Activated T-cell treated with anti-CD3 and anti-CD28 coated beads for 24 hours (primary cell): ENCODE measurements at places on chromosomes 5 and 9.

DNA sequence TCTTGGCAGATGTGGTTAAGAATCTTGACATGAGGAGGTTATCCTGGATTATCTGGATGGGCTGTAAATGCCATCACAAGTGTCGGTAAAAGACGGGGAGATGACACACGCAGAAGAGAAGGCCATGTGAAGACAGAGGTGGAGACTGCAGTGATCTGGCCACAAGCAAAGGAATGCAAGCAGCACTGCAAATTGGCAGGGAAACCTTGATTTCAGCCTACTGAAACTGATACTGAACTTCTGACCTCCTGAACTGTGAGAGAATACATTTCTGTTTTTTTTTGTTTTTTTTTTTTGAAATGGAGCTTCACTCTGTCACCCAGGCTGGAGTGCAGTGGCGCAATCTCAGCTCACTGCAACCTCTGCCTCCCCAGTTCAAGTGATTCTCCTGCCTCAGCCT, 92.4 kb upstream of the NFIL3 start:
- no peak for DNase-seq

GRCh38 chr5:148988328-148988727, 74.5 kb downstream of the SH3TC2 start:
- DNase-seq, result no peak

GRCh38 chr9:137320555-137321384, 18.7 kb upstream of the NRARP start:
- DNase-seq, result no peak

GRCh38 chr5:11595045-11595444, 309.2 kb downstream of the CTNND2 start:
- DNase-seq, result no peak

DNA sequence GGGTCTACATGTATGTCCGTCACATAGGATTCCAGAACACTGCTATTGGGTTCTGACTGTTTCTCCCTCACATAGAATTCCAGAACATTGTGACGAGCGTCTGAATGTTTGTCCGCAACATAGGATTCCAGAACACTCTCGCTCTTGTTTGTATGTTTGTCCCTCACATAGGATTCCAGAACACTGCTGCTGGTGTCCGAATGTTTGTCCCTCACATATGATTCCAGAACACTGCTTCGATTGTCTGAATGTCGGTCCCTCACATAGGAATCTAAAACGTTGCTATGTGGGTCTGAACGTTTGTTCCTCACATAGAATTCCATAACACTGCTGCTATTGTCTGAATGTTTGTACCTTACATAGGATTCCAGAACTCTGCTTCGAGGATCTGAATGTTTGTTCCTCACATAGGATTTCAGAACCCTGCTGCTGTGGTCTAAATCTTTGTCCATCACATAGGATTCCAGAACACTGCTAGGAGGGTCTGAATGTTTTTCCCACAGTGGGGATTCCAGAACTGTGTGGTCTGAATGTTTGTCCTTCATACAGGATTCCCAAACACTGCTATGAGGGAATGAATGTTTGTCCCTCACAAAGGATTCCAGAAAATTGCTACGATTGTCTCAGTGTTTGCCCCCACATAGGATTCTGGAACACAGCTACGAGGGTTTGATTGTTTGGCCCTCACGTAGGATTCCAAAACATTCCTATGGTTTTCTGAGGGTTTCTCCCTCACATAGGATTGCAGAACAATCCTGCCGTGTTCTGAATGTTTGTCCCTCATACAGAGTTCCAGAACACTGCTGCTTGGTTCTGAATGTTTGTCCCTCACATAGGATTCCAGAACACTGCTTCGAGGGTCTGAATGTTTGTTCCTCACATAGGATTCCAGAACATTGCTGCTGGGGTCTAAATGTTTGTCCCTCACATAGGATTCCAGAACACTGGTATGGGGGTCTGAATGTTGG, 220.5 kb downstream of the FOXD4L6 start:
- no peak for DNase-seq

DNA sequence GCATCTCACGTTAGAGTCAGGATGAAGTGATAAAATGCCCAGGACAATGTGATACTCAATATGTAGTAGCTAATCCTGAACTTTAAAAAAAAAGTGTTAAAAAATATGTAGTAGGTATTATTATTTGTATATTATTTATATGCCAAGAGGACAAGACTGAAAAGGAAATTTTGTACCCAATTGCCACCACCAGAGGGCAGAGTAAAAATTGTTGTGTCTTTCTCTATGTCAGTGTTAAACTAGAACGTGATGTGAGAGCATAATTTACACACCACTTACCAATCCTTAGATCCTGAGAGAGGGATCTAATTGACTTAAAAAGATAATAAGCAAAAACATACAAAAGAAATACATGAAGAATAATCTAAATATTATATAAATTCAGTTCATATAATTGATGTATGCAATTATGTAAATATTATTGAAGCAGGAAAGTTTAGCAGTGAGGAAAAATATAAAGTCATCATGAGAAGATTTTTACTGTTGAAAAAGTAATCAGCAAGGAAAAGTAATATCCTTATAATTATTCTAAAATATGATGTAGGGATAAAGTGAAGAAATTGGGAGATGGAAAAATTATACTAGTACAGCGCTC, 288.9 kb downstream of the RAB3C start:
- DNase-seq, result no peak

DNA sequence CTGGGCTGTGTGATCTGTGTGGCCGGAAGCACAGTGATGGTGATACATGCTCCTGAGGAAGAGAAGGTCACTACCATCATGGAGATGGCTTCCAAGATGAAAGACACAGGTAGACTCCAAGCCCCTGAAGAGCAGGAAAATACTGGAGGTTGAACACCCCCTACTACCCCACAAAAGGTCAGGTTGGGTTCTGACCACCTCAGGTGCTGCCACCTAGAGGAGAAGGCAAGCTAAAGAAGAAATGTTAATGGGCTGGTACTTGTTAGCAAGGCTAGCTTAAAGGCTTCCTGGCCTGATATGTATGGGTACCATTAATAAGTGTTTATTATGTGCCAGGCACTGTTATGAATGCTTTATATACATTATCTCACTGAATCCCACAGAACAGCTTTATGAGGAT, 11.7 kb downstream of the NIPAL4 start:
- DNase-seq, result peak; percentile 16

GRCh38 chr5:6700685-6701355, 12.4 kb upstream of the TENT4A start:
- DNase-seq, result no peak

DNA sequence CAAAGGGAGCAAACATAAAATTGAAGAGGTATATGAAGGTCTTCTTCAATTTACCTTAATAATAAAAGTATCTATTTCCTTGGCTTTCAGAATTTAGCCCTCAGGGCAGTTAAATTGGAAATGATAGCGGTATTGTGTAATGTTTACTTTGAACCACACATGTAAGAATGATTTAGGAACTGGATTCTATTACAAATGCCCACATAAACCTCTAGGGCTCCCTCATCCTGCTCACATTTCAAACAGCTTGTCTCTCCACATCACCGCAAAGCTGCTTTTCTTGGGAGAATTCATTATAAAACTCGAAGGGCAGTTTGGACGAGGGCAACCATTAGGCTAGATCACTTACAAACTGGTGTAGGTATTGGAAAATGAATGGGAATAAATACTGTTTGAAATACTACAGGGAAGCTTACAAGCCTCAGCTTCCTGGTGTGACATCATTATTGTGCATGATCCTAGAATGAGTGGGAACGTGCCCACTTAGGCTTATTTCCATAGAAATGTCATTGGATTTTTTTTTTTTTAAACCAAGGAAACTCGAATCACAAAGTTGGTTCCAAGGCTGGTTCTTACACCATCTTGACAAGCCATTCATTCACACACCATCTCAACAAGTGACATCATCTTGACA, 47.3 kb downstream of the MTRR start:
- no peak for DNase-seq

DNA sequence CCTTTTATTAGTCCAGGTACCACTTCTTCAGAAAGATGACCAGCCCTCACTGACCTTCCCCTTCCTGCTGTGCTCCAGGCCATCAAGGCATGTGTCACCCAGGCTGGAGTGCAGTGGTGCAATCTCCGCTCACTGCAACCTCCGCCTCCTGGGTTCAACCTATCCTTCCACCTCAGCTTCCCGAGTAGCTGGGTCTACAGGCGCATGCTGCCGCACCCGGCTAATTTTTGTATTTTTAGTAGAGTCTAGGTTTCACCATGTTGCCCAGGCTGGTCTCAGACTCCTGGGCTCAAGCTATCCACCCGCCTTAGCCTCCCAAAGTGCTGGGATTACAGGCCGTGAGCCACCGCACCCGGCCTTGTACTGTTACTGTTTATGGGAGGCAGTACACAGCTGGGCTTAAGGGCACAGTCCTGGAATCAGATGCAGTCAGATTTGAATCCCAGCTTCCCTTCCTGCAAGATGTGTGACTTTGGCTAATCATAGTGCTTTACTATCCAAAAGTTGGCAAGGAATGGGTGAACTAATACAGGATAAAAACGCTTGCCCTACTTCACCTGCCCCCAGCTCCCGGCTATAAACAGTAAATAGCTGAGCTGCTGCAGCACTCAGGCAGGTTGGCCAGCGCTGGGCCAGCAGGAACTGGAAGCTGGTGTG, 483 bp upstream of the EIF4EBP3 start:
- no peak for DNase-seq

GRCh38 chr9:15578714-15579113, 25.9 kb downstream of the CCDC171 start:
- no peak for DNase-seq

DNA sequence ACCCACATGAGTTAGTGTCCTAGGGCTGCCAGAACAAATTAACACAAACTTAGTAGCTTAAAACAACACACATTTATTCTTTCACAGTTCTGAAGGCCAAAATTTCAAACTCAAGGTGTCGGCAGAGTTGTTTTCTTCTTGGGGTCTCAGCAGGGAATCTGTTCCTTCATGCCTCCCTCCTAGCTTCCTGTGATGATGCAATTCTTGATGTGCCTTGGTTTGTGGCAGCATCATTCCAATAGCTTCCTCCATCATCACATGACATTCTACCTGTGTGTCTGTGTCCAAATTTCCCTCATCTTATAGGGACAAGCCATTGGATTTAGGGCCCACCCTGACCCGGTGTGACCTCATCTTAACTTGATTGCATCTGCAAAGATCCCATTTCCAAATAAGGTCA, 12.2 kb upstream of the SLC25A48 start:
- no peak for DNase-seq

GRCh38 chr5:157025093-157025698, 33.7 kb downstream of the HAVCR1 start:
- DNase-seq, result peak; percentile 60

GRCh38 chr9:133793471-133793870, 55.3 kb upstream of the SARDH start:
- DNase-seq, result no peak

GRCh38 chr5:97624886-97625285, 441.8 kb upstream of the RIOK2 start:
- DNase-seq, result no peak

DNA sequence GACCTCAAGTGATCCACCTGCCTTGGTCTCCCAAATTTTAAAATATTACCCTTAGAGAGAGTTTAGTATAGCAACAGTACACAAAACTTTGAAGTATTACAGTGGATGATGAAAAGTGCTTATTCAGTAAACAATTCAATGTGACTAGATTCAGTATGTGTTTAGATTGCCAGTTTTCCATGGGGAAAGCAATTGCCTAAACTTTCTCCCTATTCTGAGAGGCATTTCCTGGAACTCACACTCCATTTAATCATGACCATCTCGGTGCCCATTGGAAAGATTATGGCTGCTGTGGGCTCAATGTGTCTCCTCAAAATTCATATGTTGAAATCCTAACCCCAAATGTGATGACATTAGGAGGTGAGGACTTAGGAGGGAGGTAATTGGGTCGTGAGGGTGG, 38.9 kb upstream of the MYO10 start:
- DNase-seq, result no peak

GRCh38 chr5:87782916-87783315, 370.2 kb upstream of the CCNH start:
- no peak for DNase-seq

GRCh38 chr5:55935371-55935770, 59.4 kb downstream of the IL6ST start:
- no peak for DNase-seq

GRCh38 chr5:105952875-105953274, 1717.9 kb downstream of the EFNA5 start:
- no peak for DNase-seq

- no peak for DNase-seq
These were observed 2.2 kb upstream of the CANX start for GRCh38 chr5:179696603-179697002.

DNA sequence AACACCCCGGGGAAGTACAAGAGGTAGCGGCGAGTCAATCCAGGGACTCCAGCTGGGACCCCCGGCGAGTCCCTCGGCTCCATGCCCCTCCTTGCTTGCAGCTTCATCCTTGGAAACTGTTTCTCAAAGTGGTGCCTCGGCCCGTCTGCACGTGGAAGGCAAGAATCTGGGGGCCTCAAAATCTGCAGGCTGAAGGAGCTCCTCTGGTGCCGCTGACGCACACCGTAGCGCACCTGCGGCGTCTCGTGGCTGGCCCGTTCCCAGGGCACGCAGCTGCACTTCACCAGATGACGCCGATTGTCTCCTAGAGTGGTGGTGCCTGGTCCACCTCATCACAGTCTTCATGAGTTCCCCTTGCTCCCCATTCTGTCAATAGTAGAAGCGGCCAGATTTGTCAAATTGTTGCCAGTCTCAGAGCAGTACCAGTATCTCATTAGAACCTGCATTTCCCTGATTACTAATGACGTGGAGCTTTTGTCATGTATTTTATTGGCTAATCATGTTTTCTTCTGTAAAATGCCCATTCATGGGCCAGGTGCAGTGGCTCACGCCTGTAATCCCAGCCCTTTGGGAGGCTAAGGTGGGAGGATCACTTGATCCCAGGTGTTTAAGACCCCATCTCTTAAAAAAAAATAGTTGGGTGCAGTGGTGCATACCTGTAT, 38.6 kb downstream of the GTF3C4 start:
- no peak for DNase-seq

- no peak for DNase-seq
These were observed 14.8 kb downstream of the NCS1 start for GRCh38 chr9:130186839-130187522.

DNA sequence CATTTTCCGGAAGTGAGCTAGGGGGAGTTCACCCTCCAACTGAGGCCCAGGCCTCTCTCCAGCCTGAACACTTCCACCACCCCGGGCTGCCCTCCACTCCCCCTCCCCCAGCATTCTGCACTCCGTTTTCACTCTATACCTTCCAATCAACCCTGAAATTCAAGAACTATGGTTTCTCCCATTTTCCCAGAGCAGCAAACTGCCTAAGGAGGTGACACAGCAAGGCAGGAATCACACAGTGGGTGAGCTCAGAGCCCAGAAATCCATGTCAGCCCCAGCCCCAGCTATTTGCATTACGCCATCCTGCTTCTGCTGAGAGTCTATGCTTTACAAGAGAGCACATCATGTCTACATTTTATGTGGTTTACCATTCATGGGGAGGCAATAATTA, 11.9 kb downstream of the MSX2 start:
- no peak for DNase-seq

DNA sequence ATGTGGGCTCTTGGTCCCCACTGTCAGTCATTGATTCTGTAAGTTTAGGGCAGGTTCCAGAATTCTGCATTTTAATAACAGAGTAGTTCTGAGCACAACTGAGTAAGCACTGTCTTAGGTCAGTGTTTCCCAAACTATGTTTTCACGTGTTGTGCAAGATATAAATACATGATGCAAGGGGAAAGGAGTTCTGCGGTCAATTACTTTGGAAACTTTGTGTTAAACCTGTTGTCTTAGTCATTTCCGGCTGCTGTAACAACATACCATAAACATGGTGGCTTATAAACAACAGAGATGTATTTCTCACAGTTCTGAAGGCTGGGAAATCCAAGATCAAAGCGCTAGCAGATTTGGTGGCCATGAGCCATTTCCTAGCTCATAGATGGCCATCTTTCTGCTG, 69.8 kb downstream of the EQTN start:
- no peak for DNase-seq
